ENCODE measurements at places on chromosomes 13 and 19.
A peak's percentile ranks its signal among the peaks of the same experiment; 100 is the strongest.

- DNase-seq = no peak
Measured at GRCh38 chr13:42345367-42345766, 73.4 kb downstream of the AKAP11 start.

DNA sequence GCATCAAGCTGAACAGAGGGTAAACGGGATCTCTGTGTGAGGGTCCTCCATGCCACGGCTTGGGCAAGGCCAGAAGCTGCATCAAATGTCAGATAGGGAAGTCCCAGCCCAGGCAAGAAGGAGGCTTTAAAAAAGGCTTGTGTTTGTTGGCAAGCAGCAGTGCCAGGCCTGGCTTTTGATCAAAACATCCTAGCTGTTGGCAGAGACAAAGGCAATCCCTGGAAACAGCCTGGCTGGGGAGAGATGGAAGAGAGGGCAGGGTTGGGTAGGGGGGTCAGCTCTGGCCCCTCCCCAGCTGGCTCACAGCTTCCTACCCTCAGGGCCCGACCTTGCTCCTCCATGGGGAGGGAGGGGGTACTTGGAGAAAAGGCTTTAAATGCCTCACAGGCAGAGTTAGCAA lies 61.8 kb upstream of the KCTD15 start:
- no peak for DNase-seq

GRCh38 chr13:39329182-39329639 lies 273.8 kb downstream of the LHFPL6 start:
- DNase-seq = no peak

GRCh38 chr19:50705422-50706019 lies 14.1 kb downstream of the SHANK1 start:
- no peak for DNase-seq

DNA sequence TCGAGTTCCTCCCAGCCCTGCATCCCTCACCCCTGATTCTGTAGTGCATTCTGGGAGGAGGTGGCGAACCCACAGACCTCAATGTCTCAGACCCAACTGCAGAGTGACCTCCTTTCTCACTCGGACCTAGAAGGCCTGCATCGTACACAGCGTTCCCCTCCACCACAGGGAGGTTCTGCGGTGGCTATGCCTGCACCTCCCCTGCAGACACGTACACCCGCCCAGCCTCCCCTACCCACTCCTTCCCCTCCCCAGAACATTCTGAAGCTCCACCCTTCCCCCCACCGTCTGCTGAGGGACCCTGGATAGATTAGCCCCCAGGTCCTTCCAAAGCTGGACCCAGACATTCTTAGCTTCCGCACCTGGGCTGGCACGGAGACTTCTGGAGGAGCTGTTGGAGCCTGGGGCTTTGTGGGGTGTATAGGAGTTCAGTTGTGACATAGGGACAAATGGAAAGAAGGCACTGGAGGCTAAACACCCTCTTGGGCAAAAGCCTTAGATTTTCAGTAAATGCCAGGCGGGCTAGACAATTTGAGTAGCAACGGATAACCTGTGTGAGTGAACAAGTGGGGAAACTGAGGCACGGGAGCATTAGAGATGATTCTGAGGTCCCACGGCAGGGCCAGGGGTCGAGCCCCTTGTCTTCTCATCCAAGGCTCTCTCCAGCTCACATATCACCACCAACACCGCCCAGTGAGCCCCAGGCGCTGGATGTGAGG lies 420 bp upstream of the FSD1 start:
- no peak for DNase-seq

GRCh38 chr13:42561752-42562467 lies 12.0 kb upstream of the TNFSF11 start:
- no peak for DNase-seq

GRCh38 chr13:44825953-44826352 lies 163.3 kb downstream of the NUFIP1 start:
- no peak for DNase-seq

DNA sequence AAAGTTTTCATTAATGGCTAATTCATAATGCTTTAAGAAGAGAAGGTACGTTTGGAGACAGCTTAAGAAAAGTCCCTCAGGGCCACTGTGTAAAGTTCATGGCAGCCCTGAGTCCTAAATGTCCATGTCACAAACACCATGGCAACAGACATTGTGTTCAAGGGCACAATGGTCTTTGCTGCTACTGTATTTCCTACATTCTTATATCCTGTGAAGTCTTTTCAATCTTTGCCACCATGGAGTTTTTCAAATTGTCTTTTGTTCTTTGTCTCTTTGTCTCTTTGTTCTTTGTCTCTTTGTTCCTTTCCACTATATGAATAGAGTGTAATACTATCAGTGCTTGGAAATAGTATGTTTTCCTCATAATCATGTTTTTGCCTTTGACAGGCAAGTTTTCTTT lies 178.8 kb downstream of the VWA8 start:
- DNase-seq = no peak

DNA sequence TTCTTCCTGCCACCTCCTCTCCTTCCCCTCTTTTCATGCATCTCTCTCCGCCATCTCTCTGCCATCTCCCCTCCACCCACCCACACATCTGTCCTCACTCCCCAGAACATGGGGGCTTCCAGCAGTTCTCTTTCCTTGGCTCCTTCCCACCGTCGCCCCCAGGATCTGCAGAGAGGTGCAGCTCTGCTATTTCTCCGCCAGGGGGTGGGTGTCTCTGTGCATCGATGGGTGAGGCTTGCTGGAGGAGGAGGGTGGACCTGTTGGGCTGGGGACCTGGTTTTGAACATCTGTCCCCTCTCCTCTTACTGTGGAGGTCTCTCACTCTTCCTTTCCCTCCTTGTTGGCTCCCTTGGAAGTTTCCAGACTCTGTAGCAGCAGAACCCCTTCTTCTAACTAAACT lies 51.7 kb downstream of the MYH14 start:
- peak; percentile 33 for DNase-seq

DNA sequence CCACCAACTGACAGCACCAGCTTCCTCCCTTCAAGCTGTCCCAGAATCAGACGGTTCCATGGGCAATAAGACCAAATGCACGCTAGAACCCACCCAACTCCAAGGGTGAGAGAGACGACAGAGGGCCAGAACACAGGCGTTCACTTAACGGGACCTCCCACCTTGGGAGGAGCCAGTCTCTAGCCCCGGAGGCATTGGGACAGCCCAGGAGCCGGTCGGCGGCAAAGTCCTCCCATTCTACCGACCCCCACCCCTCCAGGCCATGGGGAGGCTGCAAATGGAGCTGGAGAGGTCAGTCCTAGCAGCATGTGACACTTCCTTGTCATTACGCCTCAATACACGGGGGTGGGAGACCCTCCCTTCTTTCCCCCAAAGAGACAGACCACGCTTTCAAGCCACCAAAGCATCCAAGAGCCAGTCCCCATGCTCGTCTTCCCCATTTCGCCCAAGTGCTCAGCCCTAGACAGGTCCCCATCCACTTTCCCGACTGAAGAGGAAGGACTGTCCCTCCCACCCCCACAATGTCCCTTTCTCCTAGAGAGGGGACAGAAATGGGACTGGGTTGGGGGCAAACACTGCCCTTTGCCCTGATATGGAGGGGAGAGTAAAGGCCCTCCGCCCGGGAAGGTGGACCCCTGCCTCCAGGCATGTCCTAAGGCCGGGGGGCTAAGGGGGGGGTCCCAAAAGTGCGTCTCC lies 964 bp downstream of the KHSRP start:
- no peak for DNase-seq

GRCh38 chr13:73952648-73953047 lies 181.6 kb downstream of the KLF12 start:
- no peak for DNase-seq

GRCh38 chr19:47609906-47610894 lies 1.3 kb downstream of the BICRA start:
- peak; percentile 90 for DNase-seq

- DNase-seq = peak; percentile 75
Measured at GRCh38 chr19:8367327-8368001, 3.5 kb downstream of the ANGPTL4 start.

- DNase-seq = no peak
Measured at GRCh38 chr13:39956036-39956435, 300.6 kb downstream of the COG6 start.

- DNase-seq = no peak
Measured at GRCh38 chr13:112962396-112962795, 6.6 kb upstream of the MCF2L start.

- no peak for DNase-seq
Measured at GRCh38 chr13:50126263-50126992, 111.2 kb downstream of the KCNRG start.

DNA sequence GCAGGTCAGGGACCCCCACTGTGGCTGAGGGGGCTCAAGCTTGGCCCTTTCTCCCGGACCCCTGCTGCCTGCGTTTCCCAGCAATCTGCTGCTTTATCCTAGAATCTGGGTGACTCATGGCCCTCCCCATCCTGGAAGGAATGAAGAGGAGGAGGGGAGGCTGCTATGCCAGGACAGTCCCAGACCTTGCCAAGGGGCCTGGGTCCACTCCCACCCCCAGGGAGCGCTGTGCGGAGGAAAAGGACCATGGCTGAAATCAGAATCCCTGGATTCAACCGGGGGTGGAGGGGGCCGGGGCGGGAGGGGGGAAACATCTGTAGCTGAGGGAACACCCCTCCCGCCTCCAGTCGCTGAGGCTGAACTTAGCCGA lies 20.5 kb downstream of the ZNF114 start:
- no peak for DNase-seq

- DNase-seq = no peak
Measured at GRCh38 chr13:31903111-31903815, 128.3 kb upstream of the FRY start.

All from posterior cingulate gyrus (tissue), 11 donors.